ENCODE measurements at places on chromosomes 16 and 17.

DNA sequence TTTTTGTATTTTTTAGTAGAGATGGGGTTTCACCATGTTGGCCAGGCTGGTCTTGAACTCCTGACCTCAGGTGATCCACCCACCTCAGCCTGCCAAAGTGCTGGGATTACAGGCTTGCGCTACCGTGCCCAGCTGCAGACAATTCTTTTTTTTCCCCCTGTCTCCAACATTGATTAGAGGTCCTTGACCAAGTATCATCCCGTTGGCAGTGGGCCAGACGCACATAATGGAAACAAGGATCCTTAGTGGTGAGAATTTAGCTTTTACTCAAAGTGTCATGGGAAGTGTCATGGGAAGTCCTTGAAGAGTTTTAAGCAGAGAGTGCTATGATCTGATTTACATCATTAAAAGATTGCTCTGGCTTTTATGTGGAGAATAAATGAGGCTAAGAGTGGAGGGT is 2.1 kb upstream of the FBXO47 start:
- no peak for DNase-seq

GRCh38 chr17:82507631-82508175 is 11.8 kb upstream of the FOXK2 start:
- no peak for DNase-seq

DNA sequence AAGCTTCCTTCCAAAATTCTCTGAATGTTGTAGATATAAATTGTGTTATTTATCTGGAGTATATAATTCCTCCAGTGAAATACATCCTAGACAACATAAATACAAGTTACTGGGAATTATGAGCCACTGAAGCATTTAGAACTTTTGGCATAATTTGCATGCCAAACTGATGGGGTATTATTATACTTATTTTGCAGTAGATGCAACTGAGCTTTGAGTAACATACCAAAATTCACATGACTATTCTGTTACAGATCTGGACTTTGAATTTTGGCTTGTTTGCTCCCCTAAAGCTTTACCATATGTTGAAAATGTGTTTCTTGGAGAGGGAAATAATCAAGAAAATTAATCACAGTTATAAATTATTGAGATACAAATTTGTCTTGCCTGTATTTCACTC is 372.5 kb downstream of the CDH11 start:
- no peak for DNase-seq

DNA sequence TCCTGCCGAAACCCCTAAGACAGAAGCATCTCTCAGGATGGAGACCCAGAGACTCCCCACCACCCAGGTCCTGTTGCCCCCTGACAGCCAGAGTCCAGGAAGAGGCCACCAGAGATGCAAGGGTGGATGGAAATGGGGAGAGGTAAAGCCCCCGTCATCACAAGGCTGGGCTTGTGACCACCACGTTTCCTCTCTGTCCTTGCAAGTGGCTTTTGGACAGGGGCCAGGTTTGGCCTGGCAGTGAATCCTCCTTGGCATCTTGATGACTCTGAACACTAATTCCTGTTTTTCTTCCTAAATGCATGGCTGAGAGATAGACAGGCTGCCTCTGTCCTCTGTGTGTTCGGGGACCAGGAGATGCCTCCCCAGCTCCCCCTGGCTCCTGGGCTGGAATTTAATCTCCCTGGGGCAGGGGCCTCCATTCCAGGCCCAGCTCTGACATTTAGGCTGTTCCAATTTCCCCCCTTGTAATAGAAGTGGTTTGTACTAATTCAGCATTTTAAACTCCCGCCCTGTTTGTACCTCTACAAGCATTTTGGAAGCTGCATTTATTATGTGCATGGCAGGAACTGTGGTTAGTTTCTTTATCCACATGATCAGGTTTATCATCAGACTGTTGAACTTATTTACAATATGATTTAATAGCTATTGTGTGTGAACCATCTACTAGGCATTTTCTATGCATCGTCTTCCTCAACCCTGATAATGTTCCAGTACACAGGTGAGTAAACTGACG is 116.1 kb upstream of the IRX6 start:
- no peak for DNase-seq

- no peak for DNase-seq
Measured at GRCh38 chr16:23676924-23677480, 1.7 kb upstream of the PLK1 start.

GRCh38 chr16:81718637-81719036 is 60.5 kb upstream of the PLCG2 start:
- no peak for DNase-seq

- no peak for DNase-seq
Measured at GRCh38 chr17:14061666-14062560, 7.4 kb upstream of the COX10 start.

DNA sequence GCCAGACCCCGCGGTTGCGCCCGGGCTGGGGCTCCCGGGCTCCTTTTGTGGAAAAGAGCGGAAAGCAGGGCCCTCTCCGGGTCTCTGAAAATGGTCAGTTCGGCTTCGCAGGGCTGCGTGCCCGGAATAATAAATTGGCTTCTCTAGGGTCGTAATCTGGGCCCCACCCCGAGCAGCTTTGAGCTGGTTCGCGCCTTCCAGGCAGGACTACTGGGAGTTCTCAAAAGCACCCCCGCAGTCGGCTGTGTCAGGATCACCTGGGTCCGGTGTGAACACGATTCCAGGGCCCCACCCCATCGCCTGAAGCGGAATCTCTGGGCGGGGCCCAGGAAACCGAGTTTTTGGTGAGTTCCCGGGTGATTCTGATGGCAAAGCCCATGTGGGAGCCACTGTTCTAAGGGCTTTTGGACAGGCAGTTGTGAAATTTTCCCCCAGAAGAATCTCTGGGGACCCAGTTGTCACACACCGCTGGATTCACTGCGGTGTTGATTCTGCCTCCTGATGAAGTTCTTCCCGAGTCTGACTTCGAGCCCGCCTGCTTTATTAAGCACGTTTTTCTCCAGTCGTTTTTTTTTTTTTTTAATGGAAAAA is 77.0 kb downstream of the MRC2 start:
- no peak for DNase-seq

GRCh38 chr17:81536299-81537290 is 8.4 kb downstream of the FSCN2 start:
- DNase-seq = no peak

DNA sequence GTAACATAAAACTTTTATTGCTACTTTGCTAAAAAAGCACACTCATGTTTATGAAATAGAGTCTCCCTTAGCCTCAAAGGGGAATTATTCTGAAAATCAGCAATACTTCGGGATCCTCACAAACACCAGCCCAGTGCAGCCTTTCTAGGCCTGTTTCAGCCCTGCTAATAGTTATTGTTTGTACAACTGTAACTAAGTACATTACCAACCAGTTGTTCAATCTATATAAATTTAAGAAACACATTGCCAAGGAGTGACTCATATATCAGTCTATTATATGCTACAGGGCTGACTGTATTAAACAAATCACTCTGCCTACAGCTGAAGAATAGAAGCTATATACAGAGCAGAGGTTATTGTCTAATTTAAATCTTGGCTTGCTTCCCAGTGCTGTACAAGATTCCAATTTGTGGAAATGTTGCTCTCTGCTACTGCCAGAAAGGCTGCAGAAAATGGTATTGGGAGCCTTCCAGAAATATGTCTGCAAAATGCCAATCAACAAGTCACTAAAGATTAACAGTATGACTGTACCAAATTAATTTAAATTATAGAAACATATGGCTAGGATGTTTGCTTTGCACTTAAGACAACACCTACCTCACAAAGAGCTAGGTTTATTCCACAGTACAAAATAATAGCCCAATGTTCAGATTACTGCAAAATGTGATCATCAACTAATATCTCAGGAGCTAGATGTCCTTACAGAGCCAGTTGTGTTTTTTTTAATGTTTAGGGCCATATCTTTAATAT is 49.7 kb downstream of the TOX3 start:
- no peak for DNase-seq
